ENCODE measurements at places on chromosomes 13 and 19.

DNA sequence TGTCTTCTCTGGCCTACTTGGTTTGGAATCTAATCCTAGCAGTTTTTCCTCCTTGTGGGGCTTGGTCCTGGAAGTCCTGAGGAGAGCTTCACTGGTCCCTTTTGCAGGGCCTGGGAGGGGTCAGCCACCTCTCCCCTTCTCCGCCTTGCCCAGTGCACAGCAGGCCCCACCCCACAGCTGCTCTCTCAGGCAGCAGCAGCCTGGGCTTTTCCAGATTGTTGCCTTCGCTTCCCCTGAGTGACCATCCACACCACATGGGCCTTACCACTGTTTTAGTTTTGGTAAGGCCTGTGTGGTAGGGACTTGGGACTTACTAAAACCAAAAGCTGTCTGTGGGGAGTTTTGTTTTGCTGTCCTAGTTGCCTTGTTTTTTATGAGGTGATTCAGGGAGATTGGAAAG is 11.5 kb downstream of the MPHOSPH8 start:
- no peak for DNase-seq

- no peak for DNase-seq
Observed at GRCh38 chr13:95044452-95045205, 256.6 kb downstream of the ABCC4 start.

DNA sequence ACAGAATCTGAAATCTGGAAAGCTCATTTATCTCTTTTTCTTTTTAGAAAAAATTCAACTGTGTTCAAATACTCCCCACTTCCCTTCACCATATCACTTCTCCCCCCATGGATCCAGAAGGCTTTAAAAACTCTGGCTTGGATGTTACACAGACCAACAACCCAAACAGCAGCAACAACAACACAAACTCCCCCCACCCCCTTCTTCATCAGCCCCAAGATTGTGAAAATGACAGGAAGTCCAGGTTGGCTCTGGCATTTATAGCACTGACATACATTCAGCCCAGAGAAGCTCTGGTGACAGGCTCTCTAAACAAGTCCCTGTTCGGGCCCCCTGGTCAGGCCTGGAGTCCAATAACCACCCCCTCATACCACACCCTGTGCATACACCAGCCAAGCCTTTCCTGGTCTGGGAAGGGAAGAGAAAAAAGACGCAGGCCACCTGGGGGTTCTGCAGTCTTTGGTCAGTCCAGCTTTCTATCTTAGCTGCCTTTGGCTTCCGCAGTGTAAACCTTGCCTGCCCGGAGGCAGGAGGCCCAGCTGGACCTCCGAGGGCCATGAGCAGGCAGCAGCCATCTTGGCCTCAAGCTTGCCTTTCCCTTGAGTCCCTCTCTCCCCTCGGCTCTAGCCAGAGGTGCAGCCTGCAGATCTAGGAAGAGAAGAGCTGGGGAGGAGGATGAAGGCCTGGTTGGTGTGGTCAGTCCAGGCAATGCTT is 6.8 kb downstream of the CDX2 start:
- no peak for DNase-seq

DNA sequence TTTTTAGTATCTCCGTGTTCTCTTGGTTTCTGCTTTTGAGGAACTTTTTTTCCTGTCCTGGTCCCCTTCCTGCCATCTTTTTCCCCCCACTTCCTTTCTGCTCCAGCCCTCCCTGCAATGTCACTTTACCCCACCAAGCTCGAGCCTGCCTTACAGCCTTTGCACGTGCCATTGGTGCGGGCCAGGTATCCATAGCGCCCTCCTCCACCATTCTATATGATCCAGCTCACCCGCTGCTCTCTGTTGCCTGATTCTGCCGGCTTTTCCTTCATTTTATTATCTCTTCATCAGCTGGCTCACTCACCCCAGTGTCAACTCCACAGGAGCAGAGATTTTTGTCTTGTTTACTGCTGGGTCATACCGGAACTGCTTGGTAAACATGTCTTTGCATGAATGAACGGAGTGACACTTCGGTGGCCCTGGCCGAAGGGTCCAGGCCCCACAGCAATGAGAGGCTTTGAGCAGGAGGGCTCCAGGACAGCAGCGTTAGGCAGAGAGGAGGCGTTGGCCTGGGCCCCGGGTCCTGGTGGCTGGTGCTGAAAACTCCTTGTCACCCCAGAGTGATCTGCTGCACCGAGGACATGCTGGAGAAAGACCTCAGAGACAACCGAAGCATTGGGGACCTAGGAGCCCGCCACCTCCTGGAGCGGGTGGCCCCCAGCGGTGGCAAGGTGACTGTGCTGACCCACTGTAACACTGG is 1.2 kb downstream of the MRI1 start:
- peak; percentile 47 for DNase-seq
